ENCODE measurements at places on chromosomes 2 and 18.

GRCh38 chr2:43839776-43840564 lies 1.2 kb downstream of the ABCG8 start:
- DNase-seq, result no peak

- DNase-seq, result no peak
Measured at GRCh38 chr2:179059026-179059700, 9.2 kb upstream of the CCDC141 start.

- no peak for DNase-seq
Measured at GRCh38 chr2:148533685-148534084, 110.9 kb upstream of the EPC2 start.

- no peak for DNase-seq
Measured at GRCh38 chr2:24409700-24410556, 49.6 kb upstream of the ITSN2 start.

DNA sequence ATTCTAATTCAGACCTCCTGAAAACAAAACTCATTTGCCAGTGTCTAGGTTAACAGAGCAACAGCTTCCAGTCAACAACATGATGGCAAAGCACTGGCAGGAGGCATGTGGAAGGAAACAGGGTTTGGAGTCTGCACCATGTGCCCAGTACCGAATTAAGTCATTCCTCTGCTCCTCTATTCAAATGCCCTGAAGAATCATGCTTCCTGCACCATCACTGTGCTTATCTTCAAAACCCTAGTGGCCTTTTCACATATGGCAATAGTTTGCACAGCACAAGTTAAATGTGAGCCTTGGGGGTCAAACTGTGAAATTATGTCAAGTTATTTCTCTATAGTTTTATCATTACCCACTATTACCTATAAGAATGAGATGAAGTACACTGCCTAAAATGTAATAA lies 75.4 kb upstream of the GRB14 start:
- DNase-seq, result no peak

- DNase-seq, result no peak
Measured at GRCh38 chr2:106551417-106552130, 64.4 kb downstream of the CD8B2 start.

- no peak for DNase-seq
Measured at GRCh38 chr18:78731398-78732032, 248.1 kb upstream of the SALL3 start.

DNA sequence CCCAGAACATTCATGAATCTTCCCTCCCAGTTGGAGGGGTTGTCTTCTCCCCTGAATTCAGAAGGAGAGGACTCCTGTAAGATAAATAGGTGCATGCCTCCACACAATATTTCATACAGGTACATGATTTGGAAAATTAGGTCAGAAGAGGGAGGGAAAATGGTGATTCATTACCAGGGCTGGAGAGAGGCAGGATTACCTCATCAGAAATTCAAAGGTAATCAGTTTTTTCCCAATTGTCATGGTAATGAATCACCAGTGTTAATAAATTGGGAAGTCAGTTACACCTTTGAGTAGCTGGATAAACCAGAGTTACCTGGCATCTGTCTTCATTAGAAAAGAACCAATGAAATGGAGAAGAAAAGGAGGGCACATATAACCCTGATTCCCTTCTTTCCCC lies 128.5 kb downstream of the EN1 start:
- DNase-seq, result no peak

- DNase-seq, result no peak
Measured at GRCh38 chr18:22265838-22266237, 96.4 kb downstream of the GATA6 start.

- no peak for DNase-seq
Measured at GRCh38 chr2:5740817-5741216, 48.6 kb downstream of the SOX11 start.

GRCh38 chr2:63788071-63788470 lies 53.6 kb upstream of the UGP2 start:
- DNase-seq, result no peak

DNA sequence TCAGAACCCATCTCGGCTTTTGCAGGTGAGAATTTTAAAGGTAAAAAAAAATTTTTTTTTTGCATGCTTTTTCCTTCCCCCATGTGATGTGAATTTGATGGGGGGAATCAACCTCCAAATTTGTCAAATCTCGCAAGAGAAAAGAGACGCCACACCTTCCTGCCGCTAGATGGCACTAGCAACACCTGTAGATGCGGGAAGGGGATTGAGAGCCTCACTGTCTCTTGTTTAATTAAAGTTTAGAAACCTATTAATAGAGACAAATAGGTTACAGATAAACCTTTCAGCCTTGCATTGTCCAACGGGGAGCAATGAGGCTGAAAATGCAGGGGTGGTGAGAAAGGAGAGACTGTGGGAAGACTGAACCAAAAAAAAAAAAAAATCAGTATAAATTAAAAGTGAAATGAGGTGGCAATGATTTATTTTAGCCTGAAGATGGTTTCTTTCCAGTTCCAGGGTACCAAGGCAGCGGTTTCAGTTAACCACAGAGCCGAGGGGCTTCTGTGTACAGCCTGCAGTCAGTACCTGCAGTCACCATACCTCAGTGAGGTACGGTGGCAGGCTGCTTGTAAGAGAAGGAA lies 84.6 kb downstream of the NRP2 start:
- DNase-seq, result no peak

- no peak for DNase-seq
Measured at GRCh38 chr2:88735853-88736252, 44.4 kb downstream of the RPIA start.

DNA sequence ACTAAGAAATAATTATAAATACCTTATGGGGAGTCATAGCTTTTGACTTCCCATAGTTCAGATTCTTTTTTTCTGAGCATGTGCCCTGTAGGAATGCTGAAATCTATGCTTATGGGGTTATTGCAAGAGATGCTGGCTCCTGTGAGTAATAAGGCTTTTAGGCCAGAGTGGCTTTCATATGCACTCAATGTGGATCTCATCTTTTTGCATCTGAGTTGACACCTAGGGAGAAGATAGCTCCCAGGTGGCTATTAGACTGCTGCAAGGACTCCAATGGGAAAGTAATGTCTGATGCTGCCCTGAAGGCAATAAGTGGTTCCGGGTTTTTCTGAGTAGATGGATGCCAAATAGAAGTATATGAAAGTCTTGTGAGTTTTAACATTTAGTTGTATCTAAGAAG lies 21.0 kb downstream of the DNAH6 start:
- DNase-seq, result no peak

DNA sequence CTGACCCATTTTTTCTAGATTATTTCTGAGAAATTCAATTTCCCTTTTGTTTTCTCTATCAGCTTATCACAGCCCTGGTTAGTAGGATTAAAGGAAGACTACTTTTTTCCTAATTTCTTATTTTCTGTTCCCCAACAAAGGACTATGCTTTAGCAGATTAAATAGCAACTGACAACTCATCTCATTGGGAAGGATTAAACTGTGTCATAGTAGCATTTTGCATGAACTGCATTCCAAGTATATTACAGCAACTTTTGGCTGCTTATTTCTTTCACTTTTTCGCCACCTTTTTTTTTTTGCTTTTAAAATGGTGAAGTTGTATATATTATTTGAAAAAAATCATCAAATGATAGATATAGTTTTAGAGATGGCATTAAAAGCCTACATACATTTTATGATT lies 570.3 kb downstream of the FBXO15 start:
- DNase-seq, result no peak

- no peak for DNase-seq
Measured at GRCh38 chr2:24107-24506, 22.2 kb downstream of the FAM110C start.

DNA sequence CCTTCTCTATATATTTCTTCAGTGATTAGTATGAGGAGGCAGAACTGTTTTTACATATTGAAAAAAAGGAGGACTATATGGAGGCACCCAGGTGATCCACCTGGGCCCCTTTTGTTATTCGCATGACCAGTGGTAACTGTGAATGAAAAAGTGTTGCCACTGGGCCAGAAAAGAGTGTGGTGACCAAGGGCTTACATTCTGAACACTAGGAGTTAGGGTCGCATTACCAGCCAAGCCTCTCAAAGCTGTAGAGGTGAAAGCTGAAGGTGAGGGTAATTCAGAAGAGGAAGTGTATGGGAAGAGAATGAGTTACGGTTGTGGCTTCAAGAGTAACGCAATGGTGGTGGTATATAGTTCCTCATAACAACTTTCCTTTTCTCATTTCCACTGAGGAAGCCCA lies 487.6 kb downstream of the TMEM182 start:
- DNase-seq, result no peak

DNA sequence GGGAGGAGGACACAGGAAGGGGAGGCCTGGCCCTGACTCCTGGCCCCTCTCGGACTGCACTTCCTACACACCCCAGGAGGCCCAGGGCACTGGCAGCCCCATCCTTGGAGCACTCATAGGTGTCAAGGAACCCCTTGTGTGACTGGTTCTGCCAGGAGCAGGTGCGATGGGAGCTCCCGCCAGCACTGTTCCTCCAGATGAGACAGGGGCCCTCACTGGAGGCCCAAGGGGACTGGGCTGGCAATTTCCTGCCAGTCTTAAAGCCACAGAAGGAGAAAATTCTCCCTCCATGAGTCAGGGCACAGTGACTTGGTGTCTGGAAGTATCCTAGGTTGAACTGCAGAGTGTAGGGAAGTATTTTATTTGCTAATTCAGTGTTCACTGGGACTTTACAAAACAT lies 42.8 kb upstream of the MAL start:
- DNase-seq, result no peak

DNA sequence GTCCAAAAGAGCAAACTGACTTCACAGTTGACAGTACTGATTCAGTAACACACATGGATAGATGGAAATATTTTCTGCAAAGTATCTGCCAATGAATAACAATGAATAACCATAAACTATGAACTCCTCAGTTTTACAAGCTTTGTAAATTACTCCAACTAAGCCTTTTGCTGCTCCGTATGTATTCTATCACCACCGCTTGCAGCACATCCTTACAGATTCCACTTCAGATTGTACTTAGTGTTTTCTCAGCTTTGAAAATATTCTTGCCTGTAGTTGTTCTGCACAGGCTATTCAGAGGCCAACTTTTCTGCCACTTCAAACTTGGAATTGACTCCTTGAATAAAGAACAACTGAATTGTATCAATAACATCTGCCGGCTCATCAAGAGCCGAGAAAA lies 36.2 kb downstream of the TLK1 start:
- no peak for DNase-seq

DNA sequence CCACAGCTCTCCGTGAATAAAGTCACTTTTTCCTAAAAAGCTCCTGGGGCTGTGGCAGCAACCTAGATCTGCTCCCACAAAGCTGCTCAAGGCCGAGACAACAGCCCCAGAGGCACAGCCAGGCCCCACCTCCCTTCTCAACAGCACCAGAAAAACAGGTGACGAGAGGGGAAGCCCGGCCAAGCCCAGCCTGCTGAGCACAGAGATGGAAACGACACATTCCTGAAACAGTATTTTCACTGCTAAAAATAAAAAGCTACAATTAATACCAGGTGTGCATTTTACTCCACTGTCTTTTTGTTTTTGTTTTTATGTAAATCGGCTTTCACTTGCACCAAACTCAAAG lies 199.3 kb downstream of the HDAC4 start:
- no peak for DNase-seq

- no peak for DNase-seq
Measured at GRCh38 chr18:37249895-37250618, 315.5 kb downstream of the CELF4 start.

DNA sequence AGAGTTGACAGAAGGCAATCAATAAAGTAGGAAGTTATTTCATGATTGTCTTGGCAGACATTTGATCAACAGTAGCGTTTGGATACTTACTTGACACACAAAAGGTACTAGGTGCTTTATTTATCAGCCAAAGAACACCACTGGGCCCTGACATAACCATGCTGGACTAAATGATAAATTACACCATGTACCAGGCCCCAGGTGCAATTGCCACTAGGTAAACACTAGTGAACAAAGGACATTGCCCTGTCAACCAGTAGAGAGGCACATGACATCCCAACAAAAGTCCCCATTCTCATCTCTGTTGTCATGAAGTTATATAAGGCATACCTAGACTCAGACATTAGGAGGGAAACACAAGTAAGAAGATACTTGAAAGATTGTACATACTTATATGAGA lies 747.2 kb downstream of the SATB2 start:
- no peak for DNase-seq

GRCh38 chr2:98412751-98413458 lies 31.8 kb upstream of the INPP4A start:
- DNase-seq, result peak; percentile 13

- peak; percentile 9 for DNase-seq
Measured at GRCh38 chr2:191150230-191150599, 579 bp downstream of the STAT4 start.

DNA sequence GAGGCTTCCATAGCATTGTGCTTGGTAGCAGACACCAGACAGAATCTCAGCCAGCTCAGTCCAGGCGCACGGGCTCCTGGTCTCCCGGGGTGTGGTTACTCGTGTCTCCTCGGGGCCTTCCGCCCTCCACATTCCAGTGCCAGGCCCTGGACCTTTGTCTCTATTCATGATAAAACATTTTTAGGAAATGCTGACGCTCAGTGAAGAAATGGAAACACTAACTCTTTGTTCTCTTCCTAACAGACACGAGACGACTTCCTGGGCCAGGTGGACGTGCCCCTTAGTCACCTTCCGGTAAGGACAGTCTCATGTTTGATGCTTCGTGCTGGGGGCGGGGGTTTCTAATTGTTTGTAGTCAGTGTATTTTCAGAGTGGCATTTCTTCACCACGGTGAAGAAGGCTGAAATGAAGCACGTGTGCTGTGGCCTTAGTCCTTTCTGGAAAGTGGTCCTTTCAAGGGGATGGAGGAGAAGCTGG lies 271.8 kb downstream of the NEDD4L start:
- DNase-seq, result no peak

DNA sequence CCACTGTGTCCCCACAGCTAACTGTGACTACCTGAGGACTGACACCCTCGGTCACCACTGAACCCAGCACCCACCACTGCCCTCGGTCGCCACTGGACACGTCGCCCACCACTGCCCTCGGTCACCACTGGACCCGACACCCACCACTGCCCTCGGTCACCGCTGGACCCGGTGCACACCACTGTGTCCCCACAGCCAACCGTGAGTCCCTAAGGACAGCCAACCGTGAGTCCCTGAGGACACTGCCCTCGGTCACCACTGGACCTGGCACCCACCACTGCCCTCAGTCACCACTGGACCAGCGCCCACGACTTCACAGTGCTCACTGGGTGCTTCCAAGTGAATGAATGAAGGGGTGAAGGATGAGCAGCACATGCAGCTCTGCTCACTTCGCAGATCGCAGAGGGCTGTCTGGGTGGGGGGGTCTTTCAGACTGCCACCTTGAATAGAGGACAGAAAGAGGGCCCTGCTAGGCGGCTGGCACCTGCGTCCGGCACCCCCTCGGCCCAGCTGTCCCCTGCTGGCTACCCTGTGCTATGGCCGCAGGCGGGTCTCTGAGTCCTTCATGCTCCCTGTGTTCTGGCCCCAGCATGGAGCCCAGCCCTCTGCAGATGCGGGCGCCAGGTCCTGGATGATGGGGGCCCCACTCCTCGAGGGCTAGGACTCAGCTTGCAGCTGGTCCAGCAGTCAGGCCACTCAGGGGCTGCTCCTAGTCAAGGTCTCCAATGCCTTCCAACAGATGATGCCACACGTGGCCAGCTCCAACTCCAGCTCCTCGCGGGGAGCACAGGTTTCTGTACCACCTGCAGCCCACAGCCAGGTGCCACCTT lies 51.4 kb upstream of the GPC1 start:
- no peak for DNase-seq
